ENCODE measurements at places on chromosomes 13 and 19.
A peak's percentile ranks its signal among the peaks of the same experiment; 100 is the strongest.

DNA sequence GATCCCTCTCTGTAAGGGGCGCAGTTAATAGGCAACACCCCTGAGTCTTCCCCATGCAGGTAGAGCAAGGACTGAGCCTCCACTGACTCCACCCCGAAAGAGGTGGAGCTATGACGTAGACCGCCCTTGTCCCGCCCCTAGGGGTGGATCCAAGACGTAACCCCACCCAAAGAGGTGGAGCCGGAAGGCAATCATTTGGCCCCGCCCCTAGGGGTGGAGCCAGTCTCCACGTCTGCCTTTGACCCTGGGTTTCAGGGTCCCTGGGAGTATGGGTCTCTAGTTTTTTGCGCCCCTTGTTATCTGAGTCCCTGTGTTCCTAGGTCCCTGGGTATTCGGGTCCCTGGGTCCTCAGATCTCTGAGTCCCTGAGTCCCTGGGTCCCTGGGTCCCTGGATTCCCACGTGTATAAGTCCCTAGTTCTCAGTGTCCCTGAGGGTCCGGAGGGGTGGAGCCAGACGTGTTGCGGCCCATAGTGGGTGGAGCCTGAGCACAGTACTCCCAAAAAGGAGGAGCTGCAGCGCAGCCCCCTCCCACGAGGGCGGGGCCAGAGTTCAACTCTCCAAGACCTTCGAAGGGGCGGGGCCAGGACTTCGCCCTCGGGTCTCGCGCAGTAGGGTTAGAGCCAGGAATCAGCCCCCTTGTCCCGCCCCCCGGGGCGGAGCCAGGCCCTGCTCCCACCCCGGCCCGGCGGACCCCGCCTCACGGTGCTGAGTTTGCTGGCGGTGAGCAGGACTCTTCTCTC lies 5.3 kb downstream of the DENND1C start:
- peak; percentile 53 for DNase-seq

DNA sequence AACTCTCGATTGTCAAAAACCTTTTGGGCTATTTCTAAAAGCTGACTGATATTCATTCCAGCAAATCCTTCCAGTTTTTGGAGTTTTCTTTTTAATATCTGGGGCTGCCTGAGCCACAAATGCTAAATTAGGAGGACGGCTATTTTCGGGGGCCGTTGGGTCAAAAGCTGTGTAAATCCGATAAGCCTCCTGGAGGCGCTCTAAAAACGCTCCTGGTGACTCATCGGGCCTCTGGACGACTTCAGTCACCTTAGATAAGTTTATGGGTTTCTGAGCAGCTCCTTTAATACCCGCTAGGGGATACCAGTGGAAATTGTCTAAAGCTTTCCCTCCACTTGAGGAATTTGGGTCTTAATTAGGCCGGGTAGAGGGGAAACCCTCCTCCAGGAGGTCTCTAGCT lies 66.4 kb downstream of the ZNF730 start:
- no peak for DNase-seq

- DNase-seq: no peak
Measured at GRCh38 chr13:30289533-30289932, 17.8 kb downstream of the KATNAL1 start.

DNA sequence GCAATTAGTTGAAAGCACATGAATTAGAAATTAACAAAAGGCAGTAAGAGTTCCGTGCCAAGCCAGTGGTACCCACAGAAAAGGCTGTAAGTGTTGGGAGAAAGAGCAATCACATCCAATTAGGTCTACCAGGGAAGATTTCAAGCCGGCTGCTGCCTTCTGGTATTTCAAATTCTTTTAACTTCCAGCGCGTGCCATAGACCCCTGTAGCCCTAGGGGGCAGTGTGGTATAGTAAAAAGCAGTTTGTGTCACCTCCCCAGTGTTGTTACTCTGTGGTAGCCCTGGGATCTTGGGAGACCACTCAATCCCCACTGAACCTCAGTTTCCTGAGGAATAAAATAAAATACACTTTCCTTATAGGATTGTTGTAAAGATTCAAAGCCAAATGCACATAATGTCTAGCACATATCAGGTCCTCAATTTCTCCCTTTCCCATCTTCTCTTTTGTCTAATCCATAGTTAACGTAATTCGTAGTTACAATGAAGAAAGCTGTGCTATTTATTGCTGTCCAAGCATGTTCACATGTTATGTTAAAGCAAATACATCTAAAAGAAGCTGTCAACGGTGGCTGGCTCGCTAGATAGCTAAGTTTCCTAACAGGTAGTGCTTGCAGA lies 230.2 kb downstream of the TDRD3 start:
- no peak for DNase-seq

DNA sequence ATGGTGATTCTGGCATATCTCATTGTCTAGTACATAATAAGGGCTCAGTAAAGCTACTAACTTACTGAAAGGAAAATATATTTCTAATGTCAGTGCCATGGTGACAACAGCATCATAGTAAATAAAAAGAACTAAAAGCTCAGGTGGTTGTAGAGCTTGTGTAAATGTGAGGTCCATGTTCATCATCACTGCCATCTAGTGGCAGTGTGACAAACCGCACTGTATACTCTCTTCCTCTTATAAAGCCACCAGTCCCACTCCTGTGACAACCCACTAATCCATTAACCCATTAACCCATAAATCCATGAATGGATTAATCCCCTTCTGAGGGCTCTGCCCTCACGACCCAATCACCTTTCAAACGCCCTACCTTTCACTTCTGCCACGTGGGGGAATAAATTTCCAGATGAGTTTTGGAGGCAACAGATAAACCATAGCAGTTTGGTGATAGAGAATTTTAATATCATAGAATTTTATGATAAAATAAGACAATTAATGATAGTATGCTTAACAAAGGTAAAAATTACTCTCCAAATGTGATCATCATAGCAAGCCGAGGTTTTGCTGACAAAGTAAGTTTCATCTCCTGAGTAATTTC lies 160.4 kb upstream of the SGCG start:
- DNase-seq: no peak

DNA sequence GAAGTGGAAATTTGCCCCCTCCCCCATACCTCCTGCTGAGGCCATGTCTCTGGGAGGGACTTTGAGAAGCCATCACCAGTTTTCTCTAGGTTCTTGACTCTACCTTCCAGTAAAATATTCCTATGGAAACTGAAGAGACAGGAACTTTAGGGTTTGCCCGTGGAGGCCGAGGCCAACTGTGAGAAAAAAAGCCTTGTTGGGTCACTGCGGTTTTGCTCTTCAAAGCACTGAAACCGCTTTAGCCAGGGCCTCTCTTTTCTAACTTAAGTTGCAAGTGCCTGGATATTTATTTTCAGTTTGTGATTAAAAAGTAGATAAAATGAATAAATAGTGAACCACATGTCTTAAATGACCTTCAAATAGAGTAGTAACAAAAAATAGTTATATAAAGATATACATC lies 159.7 kb upstream of the TSC22D1 start:
- DNase-seq: no peak

GRCh38 chr19:7506385-7507328 lies 9.2 kb upstream of the ZNF358 start:
- peak; percentile 67 for DNase-seq
